ENCODE measurements at places on chromosomes 2 and 18.

GRCh38 chr2:110827511-110827910, 95.1 kb downstream of the ACOXL start:
- no peak for DNase-seq

GRCh38 chr18:56738184-56738583, 87.0 kb downstream of the WDR7 start:
- DNase-seq = no peak

GRCh38 chr2:128179461-128179755, 88.4 kb downstream of the UGGT1 start:
- DNase-seq = no peak

- DNase-seq = peak; percentile 95
Measured at GRCh38 chr18:77127769-77128671, 4.6 kb downstream of the MBP start.

GRCh38 chr2:159553727-159554126, 62.6 kb downstream of the BAZ2B start:
- DNase-seq = no peak

- DNase-seq = no peak
Measured at GRCh38 chr2:31785876-31786275, 205.1 kb upstream of the SRD5A2 start.

DNA sequence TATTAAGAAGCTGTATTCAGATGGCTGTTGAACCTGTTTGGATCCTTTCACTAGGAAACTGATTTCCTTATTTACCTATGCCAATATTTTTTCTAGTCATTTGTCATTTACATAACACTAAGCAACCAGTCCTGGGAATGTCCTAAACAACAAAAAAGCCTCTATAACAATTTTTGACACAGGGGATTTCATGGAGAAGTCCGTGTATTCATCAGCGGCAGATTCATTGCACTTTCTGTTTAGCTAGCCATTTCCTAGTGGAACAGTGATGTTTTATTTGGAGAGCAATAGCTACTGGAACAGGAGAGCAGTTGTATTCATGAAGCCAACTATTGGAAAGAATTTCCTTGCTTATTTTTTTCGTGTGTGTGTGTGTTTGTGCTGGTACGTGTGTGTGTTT, 604.3 kb upstream of the POU3F3 start:
- no peak for DNase-seq

DNA sequence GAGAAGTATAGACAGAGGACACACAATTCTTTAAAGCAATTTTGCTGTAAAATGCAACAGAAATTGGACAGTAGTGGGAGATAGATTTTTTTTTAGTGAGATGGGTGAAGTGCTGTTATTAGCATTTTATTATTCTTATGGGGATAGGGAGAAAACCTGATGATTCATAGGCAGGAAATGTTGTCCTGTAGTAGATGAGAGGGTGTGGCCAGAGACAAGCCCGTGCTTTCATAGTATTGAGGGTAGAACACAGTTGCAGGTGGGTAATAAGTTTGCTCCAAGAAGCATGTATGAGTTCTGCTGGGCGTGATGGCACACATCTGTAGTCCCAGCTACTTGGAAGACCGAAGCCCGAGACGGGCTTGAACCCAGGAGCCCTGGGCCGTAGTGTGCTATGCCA, 128.3 kb upstream of the ARHGAP28 start:
- peak; percentile 18 for DNase-seq

DNA sequence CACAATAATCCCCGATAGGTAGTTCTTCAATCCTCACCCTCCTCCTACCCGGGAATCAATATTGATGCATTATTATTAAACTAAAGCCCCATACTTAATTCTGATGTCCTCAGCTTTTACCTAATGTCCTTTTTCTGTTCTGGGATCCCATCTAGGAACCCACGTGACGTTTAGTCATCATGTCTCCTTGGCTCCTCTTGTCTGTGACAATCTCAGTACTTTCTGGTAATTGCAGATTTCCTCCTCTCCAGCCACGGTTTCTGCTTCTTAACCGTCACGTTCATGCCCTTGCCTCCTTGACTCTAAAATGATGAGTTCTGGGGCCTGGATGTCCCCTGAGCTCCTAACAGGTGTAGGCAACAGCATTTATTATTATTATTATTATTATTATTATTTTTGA, 2.9 kb upstream of the DGKD start:
- DNase-seq = peak; percentile 16

DNA sequence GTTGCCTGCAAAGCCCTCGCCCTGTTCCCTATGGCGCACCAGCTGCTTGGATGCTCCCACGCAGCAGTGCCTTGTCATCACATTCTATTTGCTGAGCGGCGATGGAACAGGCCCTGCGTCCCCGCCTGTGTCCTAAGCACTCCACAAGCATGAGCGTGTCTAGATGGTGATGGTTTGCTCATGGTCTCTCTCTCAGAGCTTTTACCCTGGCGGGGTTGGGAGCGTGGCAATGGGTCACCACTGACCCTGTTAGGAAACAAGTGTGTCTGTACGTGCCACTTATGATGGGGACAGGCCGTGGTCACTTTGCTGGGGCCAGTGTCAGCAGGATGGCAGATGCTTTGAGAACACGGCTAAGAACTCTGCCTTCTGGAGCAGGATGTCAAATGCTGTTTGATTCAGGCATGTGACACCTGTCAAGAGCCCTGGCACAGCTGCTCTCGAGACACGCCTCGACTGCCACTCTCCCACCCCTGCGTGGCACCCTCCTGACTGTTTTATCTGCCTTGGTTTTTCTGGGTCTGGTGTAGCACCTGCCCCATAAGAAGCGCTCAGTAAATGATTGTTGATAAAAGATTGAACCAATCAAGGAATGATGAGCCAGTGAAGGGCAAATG, 44.2 kb downstream of the RRM2 start:
- DNase-seq = no peak

DNA sequence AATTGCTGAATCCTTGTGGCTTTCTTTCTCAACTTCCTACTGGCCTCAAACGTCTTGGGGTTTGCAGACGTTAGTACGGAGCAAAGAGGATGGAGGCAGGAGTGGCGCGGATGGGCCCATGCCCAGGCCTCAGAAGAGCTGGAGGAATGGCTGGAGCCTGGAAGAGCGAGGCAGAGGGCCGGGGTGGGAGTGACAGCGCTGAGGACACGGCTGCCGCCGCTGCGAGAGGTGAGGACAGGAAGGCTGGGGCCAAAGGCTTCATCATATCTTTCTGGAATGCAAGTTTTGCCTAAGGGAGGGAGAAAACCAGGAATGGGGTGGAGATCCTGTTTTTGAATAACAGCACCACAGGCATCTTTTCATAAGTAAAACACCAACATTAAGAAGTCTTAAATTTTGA, 178.5 kb upstream of the SESTD1 start:
- peak; percentile 31 for DNase-seq

- DNase-seq = peak; percentile 78
Measured at GRCh38 chr2:11697103-11697871, 27.3 kb upstream of the NTSR2 start.

GRCh38 chr2:217901835-217902378, 100.9 kb downstream of the TNS1 start:
- peak; percentile 88 for DNase-seq

DNA sequence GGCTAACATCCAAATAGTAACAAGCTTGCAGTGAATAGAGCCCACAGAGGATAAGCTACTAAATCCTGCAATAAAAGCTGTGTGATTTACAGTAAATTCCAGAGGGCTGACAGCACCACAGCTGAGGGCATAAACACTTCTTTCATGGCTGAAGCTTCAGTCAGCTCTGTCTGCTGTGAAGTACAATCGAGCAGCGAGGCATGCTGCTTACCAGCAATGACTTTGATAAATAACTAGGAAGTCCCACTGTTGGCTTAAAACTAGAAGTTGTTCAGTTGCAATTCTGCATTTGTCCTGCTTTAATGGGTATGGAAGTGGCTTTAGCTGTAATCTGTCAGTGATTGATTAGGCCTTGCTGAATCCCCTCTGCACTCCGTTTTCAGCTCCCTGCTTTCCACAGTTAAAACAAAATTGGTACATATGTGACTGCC, 65.2 kb upstream of the FIGN start:
- peak; percentile 70 for DNase-seq

DNA sequence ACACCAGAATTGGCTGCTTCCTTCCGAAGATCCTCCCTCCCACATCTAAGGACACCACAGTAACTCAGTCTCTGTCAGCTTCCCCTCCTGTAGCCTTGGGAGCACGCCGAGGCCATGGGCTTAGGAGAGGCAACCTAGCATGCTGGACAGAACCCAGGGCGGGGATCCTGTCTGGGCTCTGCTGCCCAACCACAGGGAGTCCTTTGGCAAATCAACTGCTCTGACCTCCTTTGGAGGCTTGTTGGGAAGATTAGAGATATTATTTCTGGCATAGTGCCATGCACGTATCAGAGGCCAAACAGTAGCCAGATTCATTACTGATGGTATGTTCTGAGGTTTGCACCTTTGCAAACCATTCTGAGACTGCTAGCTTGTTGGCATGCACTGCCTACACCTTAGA, 262.7 kb upstream of the EPAS1 start:
- peak; percentile 44 for DNase-seq

- DNase-seq = peak; percentile 5
Measured at GRCh38 chr2:45470531-45470930, 140.5 kb downstream of the SRBD1 start.

DNA sequence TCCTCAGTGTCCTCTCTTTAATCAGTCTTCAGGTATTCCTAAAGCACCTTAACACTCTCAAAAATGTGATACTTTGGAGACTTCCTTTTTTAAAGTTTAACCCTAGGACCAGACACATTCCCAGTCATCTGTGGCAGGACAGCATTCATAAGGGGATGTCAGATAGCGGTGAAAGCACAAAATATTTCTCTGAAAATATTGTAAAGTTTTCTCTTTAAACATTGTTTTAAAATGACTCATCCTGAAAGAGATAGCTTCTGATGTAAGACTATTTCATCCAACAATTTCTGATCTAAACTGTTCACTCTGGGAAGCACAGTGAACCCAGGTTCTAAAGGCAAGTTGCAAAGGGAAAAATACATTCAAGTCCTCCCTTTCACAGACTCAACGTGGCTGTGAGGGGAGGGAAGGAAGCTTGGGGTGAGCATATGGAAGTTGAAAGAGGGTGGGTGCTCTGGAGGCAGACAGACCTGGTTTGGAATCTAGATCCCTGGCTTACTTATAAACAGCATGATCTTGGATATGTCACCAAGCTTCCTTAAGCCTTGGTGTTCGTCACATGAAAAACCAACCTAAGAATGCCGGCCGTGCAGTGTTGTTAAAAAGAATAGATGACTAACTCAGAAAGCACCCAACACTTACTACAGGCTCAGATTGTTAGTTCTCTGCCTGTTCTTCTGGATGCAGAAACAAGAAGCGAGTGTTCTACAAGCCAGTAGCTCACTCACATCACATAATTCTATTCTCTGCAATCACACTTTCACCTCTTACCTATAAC, 12.1 kb downstream of the GALNT14 start:
- DNase-seq = peak; percentile 36

DNA sequence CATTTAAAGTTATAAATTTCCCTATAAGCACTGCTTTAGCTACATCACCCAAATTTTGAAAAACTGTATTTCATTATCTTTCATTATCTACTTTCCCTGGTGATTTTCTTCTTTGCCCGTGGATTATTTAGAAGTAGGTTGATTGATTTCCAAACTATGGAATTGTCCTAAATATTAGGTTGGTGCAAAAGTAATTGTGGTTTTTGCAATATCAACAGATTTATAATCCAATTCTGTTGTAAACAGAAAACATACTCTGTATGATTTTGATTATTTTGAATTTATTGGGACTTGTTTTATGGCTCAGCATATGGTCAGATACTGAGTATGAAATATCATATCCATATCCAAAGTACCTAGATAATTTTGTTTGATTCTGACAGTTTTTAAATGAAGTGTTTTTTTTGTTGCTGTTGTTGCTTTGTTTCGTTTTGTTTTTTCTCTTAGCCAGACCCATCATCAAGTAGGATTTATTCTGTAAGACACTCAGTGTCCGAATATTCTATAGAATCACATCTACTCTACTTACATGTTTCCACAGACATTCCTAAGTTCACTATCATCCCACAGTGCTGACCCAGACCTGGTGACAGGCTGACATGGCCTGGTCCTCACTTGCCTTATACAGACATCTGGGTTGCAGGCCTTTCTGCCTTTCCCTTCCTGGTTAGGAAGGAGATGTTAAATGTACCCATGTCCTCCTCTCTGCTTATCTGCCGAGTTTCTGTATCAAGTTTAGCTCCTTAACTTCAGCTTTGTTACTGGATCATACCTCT, 2.1 kb upstream of the TRABD2A start:
- peak; percentile 58 for DNase-seq

- no peak for DNase-seq
Measured at GRCh38 chr2:112465382-112465781, 16.6 kb upstream of the TTL start.

DNA sequence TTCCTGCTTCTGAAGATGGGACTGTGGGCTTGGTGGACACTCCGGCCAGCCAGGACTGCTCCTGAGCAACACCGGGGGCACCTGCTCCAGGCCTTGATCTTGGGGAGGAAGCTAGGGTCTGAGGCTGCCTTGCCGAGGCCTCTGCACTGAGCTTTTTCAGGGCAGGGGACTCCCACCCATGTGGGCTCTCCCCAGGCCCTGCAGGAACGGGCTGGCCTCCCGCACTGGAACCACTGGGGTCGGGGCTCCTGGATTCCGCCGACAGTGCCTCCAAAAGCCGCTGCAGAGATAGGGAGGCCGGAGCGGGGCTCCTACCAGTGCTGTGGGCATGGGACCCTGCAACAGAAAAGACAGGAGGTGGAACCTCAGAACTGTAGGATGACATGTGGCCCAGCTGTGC, 7.6 kb upstream of the ADRA2B start:
- DNase-seq = no peak

DNA sequence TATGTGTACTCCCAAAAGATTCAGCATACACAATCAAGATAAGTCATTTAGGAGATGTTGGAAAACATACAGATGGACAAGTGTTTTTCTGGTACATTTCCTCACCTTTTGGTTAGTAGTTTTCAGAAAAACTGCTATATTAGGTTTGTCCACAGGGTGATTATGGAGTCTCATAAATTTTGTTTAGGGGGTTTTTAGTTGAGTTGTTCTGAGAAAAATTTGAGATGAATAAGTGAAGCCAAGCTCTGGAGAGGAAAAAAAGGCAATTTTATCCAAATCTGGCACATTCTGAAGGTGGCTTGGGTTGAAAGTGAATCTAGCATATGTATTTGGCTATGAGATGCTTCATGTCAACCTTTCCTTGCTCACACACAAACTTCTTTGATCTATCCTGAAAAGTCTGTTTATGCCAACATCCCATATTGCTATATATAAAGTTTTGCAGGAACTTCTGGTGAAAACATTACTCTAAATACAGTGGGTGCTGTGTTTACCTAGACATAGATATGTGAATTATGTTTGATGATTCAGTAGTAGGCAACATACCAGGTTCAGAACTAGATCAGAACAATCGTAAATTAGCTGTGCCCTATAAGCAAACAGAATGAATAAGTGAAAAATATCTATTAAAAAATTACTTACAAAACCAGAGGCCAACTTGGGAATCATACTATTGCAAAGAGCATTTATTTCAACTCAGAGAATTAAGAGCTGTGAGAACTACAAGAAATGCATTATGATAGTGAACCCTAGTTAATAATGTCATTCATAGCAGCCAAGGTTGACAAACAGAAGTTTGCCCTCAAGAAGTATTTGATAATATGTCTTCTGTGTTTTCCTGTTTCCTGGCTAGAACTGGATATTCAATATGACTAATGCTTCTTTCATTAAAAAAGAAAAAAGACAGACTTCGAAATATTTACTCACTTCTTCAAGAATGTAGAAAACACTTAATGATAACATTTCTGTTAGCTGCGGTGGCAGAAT, 552.0 kb downstream of the IRS1 start:
- DNase-seq = peak; percentile 28

- peak; percentile 75 for DNase-seq
Measured at GRCh38 chr2:176490061-176490861, 221.0 kb downstream of the MTX2 start.
